ENCODE measurements at places on chromosomes 6 and 20. TPM values are rescaled to one million over a fixed set of nuclear protein-coding genes. Genes with fewer than 3 reads are reported as not detected.

GRCh38 chr6:167266830-167267555, 24.1 kb upstream of the UNC93A start:
- no peaks in the 10 kb centered on the region for H3K27me3 ChIP-seq
- H3K27ac ChIP-seq = no peak overlapping the region
- H3K4me1 ChIP-seq = no peaks in the 10 kb centered on the region
- no peak for DNase-seq
- H3K4me3 ChIP-seq = no peak overlapping the region
- H3K36me3 ChIP-seq = no peaks in the 10 kb centered on the region

GRCh38 chr6:109172101-109172746, 76.9 kb downstream of the CEP57L1 start:
- H3K36me3 ChIP-seq = no peaks in the 10 kb centered on the region
- H3K4me3 ChIP-seq = no peak overlapping the region
- no peaks in the 10 kb centered on the region for H3K27me3 ChIP-seq

GRCh38 chr6:17892097-17892686, 95.2 kb downstream of the KIF13A start:
- H3K4me1 ChIP-seq = no peaks in the 10 kb centered on the region
- H3K4me3 ChIP-seq = no peak overlapping the region
- H3K27ac ChIP-seq = no peak overlapping the region

DNA sequence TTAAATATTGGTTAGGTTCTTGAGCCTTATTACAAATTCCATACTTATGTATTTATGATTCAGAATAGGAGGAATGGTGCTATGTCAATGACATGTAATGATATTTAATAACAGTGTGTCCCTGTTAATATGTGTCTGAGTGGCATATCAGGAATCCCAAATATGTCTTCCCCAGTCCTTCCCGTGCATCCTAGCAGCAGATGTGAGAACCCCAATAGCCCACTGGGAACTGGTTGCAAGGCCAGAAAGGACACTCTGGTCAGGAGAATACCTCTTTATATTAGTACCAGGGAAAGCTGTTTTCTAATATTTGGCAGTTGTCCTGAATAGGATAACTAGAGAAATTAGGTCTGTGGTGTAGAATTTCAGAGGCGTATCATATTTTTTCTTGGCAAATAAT, 159.1 kb upstream of the PDE7B start:
- H3K36me3 ChIP-seq = no peaks in the 10 kb centered on the region
- H3K4me3 ChIP-seq = no peak overlapping the region
- DNase-seq = no peak
- no peak overlapping the region for H3K27ac ChIP-seq
- H3K4me1 ChIP-seq = no peaks in the 10 kb centered on the region
- H3K27me3 ChIP-seq = no peaks in the 10 kb centered on the region

Gene SIRPD
- total RNA-seq = not detected

GRCh38 chr6:122604676-122605075, 5.5 kb upstream of the PKIB start:
- no peaks in the 10 kb centered on the region for H3K36me3 ChIP-seq
- no peak for DNase-seq
- H3K4me1 ChIP-seq = no peaks in the 10 kb centered on the region
- H3K27me3 ChIP-seq = peaks cover under 1% of the 10 kb centered on the region
- no peak overlapping the region for H3K4me3 ChIP-seq

GRCh38 chr6:26033941-26034354, 53.3 kb upstream of the HFE start:
- H3K27me3 ChIP-seq = no peaks in the 10 kb centered on the region
- peak overlapping the region; percentile 73 for H3K4me3 ChIP-seq
- no peaks in the 10 kb centered on the region for H3K36me3 ChIP-seq

DNA sequence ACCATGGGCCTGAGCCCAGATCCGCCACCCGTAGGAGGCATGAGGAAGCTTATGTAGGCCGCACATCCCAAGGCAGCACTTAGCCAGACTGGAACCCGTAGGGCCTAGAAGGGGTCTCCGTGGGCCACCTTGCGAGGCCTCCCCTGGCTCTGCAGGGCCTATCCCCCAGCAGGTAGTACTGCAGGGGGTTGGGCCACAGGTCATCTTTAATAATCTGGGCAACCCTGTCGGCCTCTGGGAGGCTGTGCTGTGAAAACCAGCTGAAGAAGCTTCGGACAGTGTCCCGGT, 18.5 kb downstream of the PLAGL2 start:
- no peak overlapping the region for H3K4me3 ChIP-seq
- H3K27me3 ChIP-seq = no peaks in the 10 kb centered on the region
- DNase-seq = no peak
- H3K27ac ChIP-seq = no peak overlapping the region

Gene CST4
- total RNA-seq = not detected

Gene PACSIN1
- total RNA-seq = not detected

Gene GPX5
- total RNA-seq = not detected

Gene BMP5
- under 0.01 TPM for total RNA-seq

DNA sequence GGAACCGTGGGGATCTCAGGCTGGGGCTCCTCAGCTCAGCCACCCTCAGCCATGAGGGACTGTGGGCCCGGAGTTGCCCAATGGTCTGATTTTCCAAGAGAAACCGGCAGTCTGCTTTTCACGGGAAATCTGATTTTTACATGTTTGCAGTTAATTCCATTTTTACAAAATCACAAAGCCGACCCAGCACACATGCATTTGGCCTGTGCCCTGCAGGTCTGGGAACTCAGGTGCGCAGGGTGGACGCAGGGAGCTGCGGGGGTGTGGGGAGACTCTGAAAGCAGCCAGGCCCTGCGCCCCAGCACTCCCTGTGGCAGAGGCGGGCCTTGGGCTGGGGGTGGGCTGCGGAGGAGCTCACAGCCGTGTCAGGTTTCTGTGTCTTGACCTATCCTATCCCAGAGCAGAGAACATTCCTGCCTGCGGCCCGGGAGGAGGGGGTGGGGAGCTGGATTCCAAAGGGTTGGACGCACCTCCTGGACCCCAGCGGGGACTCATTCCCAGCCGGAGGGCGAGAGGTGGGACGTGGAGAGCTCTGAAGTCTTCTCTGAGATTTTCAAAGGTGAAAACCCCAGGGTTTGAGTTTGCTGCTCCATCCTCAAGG, 60.6 kb downstream of the ADNP start:
- peak; percentile 52 for DNase-seq
- no peaks in the 10 kb centered on the region for H3K36me3 ChIP-seq
- peaks cover 20% of the 10 kb centered on the region for H3K4me1 ChIP-seq

DNA sequence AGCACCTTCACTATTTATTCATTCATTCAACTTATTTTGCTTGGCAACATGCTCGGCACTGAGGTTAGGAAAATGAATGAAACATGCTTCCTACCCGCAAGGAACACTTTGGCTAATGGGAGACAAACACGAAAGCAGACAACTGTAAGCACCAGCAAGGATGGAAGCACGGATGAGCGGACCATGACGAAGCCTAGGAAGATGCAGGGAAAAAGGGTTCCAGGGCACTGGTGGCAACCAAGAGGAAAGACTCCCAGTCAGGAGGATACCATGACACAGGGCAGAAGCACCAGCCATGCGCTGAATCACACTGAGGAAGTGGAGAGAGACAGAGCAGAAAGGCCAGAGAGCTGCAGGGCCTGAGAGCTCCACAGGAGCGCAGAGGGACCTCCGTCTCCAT, 9.8 kb downstream of the PDE10A start:
- no peak overlapping the region for H3K27ac ChIP-seq
- H3K4me3 ChIP-seq = no peak overlapping the region
- peaks cover 8% of the 10 kb centered on the region for H3K4me1 ChIP-seq
- no peaks in the 10 kb centered on the region for H3K27me3 ChIP-seq

DNA sequence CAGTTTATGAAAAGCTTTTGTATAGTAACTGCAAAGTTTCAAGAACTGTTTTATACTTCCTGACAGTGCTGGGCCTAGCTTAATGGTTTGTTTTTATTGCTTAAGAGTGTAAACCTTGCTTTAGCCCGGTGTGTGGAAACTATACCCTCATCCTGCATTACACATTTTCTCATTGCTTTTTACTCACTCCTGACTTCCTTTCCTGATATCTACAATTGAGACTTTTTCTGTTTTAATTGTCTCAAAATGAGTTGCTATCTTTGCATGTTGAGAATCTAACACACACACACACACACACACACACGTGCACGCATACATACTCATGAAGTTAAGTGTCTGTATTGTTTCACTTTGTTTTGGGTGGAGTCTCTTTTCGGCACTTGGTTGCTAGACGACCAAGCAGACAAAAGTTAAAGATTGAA, 16.7 kb downstream of the BMP2 start:
- H3K4me1 ChIP-seq = peaks cover 5% of the 10 kb centered on the region
- H3K4me3 ChIP-seq = no peak overlapping the region
- H3K36me3 ChIP-seq = no peaks in the 10 kb centered on the region
- no peak for DNase-seq

GRCh38 chr6:138945354-138945753, 42.7 kb downstream of the REPS1 start:
- H3K36me3 ChIP-seq = peaks cover 6% of the 10 kb centered on the region
- peaks cover 2% of the 10 kb centered on the region for H3K4me1 ChIP-seq
- no peak overlapping the region for H3K27ac ChIP-seq
- no peak for DNase-seq
- no peaks in the 10 kb centered on the region for H3K27me3 ChIP-seq

DNA sequence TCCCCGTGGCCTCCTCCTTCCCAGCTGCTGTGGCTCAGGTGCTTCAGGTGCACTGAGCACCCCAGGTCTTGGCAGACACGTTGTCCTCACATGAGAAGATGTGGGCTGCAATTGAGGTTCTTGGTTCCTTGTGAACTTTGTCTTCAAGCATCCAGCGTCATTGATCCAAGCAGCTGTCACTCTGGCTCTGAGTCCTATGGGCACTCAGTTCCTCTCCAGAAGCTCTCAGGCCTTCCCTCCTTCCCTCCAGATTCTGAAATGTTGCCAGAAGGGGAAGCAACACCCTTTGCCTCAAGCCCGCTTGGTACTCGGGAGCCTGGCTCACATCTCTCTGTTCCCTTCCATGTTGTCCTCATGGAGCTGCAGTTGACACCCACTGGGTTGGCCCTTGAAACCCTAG, 8.4 kb upstream of the MRGBP start:
- H3K27ac ChIP-seq = no peak overlapping the region
- peaks cover 2% of the 10 kb centered on the region for H3K27me3 ChIP-seq
- H3K4me1 ChIP-seq = peaks cover 13% of the 10 kb centered on the region
- H3K36me3 ChIP-seq = no peaks in the 10 kb centered on the region

GRCh38 chr20:63017826-63018411, 11.2 kb upstream of the BHLHE23 start:
- H3K36me3 ChIP-seq = no peaks in the 10 kb centered on the region
- no peak overlapping the region for H3K4me3 ChIP-seq
- H3K27me3 ChIP-seq = peaks cover 77% of the 10 kb centered on the region
- no peak overlapping the region for H3K27ac ChIP-seq
- no peak for DNase-seq
- no peaks in the 10 kb centered on the region for H3K4me1 ChIP-seq

- H3K27ac ChIP-seq = no peak overlapping the region
- no peak overlapping the region for H3K4me3 ChIP-seq
- peaks cover 21% of the 10 kb centered on the region for H3K4me1 ChIP-seq
- peak; percentile 55 for DNase-seq
- no peaks in the 10 kb centered on the region for H3K36me3 ChIP-seq
Measured at GRCh38 chr20:45066372-45066771, 34.6 kb downstream of the KCNS1 start.

Gene ACSS1
- 0.56 TPM for total RNA-seq

Gene FERMT1
- 1.7 TPM for total RNA-seq

GRCh38 chr6:33171880-33172687, 20.2 kb downstream of the COL11A2 start:
- H3K4me3 ChIP-seq = no peak overlapping the region
- H3K36me3 ChIP-seq = no peaks in the 10 kb centered on the region
- no peaks in the 10 kb centered on the region for H3K4me1 ChIP-seq

- peaks cover 13% of the 10 kb centered on the region for H3K4me1 ChIP-seq
- no peak overlapping the region for H3K27ac ChIP-seq
- H3K4me3 ChIP-seq = no peak overlapping the region
- DNase-seq = no peak
Measured at GRCh38 chr6:7784248-7784647, 58.3 kb downstream of the BMP6 start.

GRCh38 chr20:50514750-50515149, 4.6 kb downstream of the PTPN1 start:
- H3K27me3 ChIP-seq = no peaks in the 10 kb centered on the region
- peaks cover 16% of the 10 kb centered on the region for H3K4me1 ChIP-seq
- H3K4me3 ChIP-seq = no peak overlapping the region
- DNase-seq = no peak

Gene SGK2
- not detected for total RNA-seq

DNA sequence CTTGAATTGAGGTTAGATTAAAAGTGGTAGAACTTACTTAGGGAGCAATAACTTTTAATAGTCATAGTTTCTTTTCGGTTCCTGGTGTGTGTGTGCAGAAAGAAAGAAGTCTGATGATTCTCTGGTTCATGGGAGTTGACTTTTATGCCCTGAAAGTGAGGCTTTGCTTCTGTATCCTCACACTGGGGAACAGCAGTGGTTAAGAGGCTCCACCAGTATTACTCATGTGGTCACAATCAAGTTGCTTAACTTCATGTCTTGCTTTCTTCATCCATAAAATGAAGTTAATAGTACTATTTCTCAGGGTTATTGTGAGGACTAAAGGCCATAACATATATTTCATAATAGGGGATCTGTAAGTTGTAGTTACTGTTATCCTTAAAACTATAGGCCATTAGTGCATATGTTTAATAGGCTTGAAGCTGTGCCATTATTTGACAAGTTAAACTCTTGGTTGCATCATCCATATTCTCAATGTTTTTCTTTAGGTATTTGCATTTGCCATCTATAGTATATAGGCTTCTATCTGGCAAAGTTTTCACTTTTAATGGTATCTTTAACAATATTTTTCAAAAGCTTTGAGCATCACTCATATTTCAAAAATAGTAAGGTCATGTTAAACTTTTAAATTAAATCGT, 262.4 kb downstream of the PLCB1 start:
- no peak overlapping the region for H3K27ac ChIP-seq
- no peaks in the 10 kb centered on the region for H3K36me3 ChIP-seq
- H3K27me3 ChIP-seq = no peaks in the 10 kb centered on the region
- DNase-seq = peak; percentile 63
- H3K4me3 ChIP-seq = no peak overlapping the region
- H3K4me1 ChIP-seq = no peaks in the 10 kb centered on the region

GRCh38 chr6:13763740-13764381, 50.5 kb downstream of the MCUR1 start:
- no peak overlapping the region for H3K27ac ChIP-seq
- no peak for DNase-seq
- H3K36me3 ChIP-seq = no peaks in the 10 kb centered on the region
- peaks cover 4% of the 10 kb centered on the region for H3K4me1 ChIP-seq

Gene SLPI
- total RNA-seq = not detected

Gene C6orf58
- not detected for total RNA-seq
